ENCODE measurements at places on chromosomes 13 and 19.

DNA sequence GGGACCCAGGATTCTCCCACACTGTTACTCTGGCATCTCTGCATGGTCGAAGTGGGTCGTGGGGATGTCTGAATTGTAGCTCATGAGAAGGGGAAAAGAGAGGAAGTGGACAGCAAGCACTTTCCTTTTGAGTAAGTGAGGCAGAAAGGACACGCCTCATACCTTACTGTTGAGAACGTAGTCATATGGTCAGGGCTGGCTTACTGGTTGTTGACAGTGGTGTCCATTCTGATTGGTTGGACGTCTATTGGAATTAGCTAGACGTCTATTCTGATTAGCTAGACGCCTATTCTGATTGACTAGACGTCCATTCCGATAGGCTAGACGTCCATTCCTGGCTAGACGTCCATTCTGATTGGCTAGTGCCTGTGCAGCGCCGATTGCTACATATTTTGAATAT is 12.4 kb downstream of the GRIN2D start:
- DNase-seq, result no peak

GRCh38 chr13:98576200-98576945 is 534 bp downstream of the STK24 start:
- no peak for DNase-seq

DNA sequence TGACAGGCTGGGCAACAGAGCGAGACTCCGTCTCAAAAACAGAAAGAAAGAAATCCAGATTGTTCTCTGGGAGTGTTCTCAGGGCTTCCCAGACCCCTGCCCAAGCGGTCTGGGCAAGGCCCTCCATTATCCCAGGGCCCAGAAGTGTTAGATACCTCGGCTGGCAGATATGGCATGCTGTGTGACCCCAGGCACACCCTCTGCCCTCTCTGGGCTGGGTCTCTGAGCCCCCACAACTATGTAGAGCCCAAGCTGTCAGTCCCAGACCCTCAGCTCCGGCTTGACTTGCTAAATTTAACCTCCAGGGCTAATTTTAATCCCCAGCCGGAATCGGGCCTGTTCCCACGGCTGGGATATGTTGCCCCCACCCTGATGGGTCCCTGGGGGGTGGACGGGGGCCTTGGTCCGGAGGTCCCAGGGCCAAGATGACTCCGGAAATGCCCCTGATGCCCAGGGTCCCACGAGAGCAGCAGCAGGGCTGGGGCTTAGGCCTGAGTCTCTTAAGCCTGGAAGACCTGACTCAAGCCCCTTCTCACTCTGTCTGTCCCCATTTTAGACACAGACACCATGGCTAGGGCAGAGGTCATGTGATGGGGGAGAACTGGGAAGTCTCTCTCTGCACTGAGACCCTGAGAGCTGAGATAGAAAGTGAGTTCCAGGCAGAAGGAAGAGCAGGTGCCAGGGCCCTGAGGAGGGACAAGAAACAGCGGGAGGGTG is 14.5 kb upstream of the TMEM161A start:
- DNase-seq, result no peak

DNA sequence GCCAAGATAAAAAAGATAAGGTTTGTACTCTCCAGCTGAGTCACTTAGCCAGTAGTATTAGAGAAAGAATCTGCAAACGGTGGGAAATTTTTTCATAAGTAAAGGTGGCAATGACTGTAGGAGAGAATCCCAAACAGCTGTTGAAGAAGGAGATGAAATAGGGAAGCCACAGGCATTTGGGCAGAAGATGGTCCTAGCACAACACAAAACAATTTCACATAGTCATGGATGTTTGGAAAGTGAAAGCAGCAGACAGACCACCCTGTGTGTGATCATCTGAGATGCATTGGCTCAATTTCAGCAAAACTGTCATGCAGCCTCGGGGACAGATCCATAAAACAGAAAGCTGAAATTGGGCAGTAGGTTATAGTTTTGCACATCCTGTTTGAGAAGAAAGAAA is 2832.4 kb downstream of the PCDH9 start:
- DNase-seq, result no peak

- DNase-seq, result no peak
Measured at GRCh38 chr13:49110913-49111170, 109.3 kb upstream of the MLNR start.

- DNase-seq, result peak; percentile 47
Measured at GRCh38 chr13:33123066-33123859, 107.0 kb downstream of the KL start.

Data from NCI-H2227 treated with DMSO at 0.1 percent for 48 hours (cell line).